Naive thymus-derived CD8-positive, alpha-beta T cell (primary cell): ENCODE measurements at places on chromosomes 1 and 21. TPM values are rescaled to one million over a fixed set of nuclear protein-coding genes. Genes with fewer than 3 reads are reported as not detected.

DMRTA2 gene
- not detected for polyA plus RNA-seq

OR2T35 gene
- polyA plus RNA-seq: not detected

FYB2 gene
- not detected for polyA plus RNA-seq

RHOU gene
- 0.14 TPM for polyA plus RNA-seq

RGS1 gene
- 37.6 TPM for polyA plus RNA-seq

- no peak for DNase-seq
These were observed 93.7 kb upstream of the ETS2 start for GRCh38 chr21:38712071-38712470.

- DNase-seq: no peak
These were observed 35.7 kb downstream of the PTP4A2 start for GRCh38 chr1:31902510-31902860.

GRCh38 chr1:18957532-18958300, 1.2 kb upstream of the IFFO2 start:
- DNase-seq: peak; percentile 52

- no peak for DNase-seq
These were observed 13.4 kb downstream of the OR10R2 start for GRCh38 chr1:158485455-158485854.

DNA sequence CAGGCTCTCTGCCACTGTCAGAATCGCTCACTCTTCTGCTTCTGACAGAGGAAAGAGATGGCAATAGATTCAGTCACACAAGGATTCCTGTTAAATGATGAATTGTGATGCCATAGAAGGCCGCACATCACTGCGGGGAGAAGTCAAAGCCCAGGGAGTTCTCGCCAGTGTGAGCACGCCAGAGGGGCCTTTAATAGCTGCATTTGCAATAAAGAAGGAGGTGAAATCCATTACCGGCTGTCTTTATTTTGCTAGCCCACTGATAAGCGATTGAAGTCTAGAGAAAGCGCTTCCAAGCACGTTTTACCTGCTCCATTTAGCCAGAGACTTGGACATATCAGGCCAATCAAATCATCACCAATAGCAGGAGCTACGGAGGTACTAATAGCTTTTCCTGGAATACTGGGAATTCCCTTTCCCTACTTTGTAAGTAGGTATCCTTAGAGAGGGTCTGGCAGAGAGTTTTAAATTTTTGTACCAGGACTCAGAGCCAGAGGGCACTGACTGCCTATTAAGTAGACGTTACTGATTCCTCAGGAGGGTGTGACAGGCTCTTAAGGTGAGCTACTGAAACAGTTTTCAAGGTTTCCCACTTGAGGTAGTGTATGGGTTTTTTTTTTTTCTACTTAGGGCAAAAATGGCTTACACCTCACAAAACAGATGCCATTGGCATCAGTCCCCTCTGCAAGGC, 10.2 kb upstream of the TARBP1 start:
- no peak for DNase-seq

DNA sequence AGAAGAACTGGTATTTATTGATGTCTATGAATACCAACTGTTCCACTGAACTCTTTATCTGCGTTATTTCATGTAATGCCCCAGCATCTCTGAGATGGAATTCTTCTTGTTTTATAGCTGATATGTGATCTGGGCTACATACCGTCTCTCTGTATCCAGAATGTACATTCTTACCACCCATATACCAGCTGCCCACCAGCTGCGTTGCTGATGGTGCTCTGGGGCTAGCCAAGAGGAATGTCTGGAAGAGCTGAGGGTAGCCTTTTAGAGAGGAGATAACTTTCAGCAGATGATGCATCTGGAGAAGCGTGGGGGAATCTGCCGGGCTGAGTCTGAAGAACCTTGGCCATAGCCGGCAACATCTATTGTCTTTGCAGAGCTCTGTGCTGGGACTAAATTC, 137.5 kb downstream of the RYR2 start:
- DNase-seq: no peak

DNA sequence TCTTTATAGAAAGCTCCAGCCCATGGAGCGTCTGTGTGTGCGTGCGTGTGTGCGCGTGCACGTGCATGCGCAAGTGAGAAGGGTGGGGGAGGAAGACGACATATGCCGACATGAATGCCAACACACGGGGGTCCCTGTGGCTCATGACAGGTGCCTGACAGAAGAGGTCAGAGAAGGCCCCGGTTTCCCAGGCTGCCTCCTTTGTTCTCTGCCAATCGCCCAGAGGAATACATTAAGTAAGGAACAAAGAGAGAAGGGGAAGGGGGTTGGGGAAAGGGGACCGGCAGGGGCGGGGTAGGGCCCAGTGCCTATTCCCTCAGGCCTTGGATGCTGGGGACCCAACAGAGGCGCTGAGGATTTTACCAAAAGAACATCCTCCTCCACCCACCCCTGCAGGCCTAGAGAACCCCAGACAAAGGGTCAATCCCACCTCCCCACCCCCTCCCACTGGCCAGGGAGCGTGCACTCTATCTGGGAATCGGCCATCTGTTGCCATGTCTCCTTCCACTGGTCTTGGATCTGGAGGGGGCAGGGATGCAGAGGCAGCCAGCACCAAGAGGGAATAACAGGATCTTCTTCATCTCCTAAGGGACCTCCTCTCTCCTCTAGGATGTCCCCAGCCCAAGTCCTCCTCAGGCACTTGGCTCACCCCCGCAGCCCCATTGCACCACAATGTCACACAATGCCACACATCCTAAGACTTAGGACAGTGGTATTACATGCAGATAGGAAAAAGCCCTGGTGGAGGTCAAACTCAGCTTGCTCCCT, 39.4 kb downstream of the PIK3C2B start:
- no peak for DNase-seq

DNA sequence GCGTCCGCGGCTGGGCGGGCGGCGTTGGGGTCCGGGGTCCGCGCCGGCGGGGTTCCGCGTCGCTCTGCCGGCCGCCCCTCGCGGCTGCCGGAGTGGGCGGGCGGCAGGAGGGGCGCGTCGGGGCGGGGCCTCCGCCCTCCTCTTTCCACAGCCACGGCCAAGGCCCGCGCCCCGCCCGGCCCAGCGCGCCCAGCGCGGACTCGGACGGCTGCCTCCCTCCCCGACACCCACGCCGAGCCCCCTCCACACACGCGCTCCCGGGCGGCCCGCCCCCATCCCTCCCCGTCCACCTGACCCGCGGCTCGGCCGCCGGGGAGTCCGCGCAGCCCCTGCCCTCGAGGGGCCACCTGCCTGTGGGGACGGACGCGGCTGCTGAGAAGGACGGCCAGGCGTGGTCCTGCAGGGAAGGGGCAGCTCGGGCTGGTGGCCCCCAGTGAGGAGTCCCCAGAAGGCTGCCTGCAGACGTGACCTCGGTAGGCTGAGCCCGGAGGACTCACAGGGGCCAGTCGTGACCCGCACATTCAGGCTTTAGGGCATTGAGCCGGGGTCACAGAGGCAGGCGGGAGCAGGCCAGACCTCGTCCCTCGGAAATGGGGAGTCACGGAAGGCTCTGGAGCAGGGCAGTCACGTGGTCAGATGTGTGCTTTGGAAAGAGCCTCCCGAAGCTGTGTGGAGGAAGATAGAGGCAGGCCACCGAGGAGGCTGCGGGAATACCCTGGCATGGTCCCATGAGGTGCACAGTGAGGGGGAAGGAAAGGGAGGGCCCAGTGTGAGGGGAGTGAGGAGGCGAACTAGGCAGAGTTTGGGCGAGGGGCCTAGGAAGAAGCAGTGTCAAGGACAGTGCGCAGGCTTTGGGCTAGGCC, at the start of gene COL8A2:
Gene COL8A2, minus strand, starts transcription at position 94 of the 863 bp plus-strand sequence. CDS start 24,980 bp downstream, outside the sequence.
- no peak for DNase-seq

DNA sequence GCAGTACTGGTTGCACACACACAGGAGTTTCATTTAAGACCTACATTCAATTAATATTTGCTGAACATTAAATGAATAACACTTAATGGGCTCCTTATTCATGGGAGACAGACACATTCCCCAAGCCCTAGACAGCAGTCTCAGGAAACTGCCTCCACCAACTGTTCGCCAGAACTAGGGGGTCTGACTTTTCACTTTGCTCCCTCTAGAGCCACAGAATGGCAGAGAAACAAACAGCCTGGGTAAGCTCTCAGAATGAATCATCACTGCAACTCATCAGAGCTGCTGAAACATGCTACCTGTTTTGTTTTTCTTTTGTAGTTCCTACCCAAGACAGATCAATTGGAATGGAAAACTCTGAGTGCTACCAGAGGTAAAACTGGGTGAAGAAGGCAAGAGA, 31.7 kb downstream of the ELK4 start:
- DNase-seq: no peak

GRCh38 chr1:81717230-81717629, 83.5 kb upstream of the ADGRL2 start:
- DNase-seq: no peak

GRCh38 chr1:209490013-209490412, 93.5 kb upstream of the CAMK1G start:
- DNase-seq: no peak

- no peak for DNase-seq
These were observed 456.1 kb upstream of the PROX1 start for GRCh38 chr1:213531369-213532310.

DNA sequence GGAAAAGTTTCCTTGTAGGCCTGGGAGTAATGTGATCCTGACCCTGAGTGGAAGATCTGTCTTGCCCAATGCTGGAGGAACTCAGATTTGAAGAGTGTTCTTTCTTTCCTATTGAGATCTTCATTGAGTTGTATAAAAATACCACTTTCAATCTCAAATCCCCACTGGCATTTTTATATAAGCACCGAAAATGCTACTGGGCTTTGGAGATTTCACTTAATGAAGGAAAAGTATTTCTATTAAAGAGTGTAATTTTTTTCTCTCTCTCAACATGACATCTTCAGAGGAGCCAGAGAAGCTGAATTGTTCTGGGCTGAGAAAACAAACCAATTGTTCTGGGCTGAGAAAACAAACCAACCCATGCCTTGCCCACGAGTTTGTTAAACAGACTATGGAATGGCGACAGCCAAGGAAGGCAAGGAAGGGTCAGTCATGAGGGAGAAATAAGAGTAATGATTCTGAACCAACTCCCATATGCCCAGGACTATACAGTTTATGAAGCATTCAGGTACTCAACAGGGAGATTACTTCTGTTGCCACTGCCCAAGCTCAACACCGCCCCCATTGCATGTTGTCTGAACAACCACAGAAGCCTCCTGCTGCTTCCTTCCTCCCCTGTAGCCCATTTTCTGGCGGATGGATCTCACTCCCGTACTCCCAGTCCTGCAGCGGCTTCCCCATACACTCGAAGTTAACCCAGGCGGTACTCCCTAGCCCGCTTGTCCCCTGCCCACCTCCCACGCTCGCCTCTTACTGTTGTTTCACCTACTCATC, 103.2 kb downstream of the BEND5 start:
- DNase-seq: no peak

DNA sequence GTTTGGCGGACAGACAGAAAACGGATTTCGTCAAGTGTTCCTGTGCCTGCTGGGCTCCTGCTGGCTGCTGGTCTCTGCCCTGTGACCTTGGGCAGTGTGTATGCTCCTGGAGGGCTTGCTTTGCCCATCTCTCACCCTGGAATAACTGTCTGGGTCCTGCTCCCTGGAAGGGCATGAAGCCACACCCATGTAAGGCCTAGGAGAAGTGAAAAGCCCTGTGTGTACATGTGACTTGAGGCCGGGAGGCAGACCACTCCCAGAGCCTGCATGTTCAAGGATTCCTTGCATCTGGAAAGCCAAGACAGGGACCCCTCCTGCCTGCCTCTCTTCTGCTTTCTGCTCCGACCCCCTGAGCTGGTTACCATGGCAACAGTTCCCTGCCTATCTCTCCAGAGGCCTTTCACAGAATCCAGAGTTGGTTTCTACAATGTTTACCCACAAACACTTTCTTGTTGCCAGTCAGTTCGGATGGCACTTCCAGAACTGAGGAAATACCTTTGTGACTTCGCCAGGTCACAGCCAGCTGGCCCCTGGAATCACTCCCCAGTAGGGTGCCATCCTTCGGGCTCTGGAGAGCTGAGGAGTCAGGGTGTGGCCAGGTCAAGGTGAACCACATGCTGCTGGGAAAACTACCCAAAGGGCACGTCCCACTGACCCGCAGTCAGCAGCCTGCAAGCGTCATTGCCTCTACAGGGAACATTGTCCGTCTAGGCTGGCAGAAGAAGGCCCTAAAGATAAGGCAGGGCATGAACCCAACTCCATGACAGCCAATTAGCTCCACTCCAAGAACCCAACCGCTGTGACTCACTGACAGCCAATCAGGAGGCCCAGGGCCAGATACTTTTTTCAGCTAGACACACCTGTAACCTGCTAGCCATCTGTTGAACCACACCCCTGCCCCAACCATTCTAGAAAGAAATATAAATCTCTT, 14.7 kb upstream of the GPR37L1 start:
- no peak for DNase-seq

DNA sequence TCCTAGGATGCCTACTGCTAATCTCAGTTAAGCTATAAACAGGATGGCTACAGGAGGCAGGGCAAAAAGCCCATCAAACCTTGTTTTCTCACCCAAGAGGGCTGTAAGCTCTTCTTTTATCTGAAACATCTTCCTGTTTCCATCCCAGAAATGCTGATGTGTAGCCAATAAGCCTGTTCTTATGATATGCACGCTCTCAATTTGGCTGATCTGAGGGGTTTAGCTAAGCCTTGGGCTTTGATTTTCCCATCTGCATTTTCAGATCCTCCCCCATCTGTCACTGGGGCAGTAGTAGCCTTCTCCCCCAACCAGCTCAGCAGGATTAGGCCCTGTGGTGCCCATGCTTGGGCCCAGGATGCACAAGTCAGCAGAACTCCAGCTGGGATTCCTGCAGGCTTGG, 105.0 kb downstream of the BRINP2 start:
- no peak for DNase-seq

DNA sequence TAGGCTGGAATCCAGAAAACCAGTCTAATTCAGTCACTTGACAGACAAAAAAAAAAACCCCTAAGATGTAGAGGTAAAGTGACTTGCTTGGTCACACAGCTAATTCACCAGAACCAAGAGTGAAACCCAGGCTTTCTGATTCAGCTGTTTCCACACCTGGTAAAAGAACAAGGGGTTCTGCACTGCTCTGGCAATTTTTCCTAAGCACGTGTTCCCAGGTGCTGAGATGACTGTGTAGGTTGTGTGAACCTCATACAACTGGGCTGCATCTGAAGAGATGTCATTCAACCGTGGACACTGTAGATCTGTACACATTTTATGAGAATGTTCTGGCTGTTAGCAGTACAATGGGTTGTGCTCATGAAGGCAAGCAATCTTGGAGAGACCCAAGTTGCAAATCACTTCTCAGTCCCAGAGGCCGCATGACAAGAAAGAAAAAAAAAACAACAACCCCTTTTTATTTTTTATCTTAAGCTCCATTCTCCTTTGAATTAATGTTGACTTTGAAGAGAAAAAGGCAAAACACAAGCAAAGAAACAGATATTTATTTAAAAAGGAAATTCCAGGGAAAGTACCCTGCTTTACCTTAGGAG, 95.4 kb downstream of the INTS7 start:
- DNase-seq: no peak

DNA sequence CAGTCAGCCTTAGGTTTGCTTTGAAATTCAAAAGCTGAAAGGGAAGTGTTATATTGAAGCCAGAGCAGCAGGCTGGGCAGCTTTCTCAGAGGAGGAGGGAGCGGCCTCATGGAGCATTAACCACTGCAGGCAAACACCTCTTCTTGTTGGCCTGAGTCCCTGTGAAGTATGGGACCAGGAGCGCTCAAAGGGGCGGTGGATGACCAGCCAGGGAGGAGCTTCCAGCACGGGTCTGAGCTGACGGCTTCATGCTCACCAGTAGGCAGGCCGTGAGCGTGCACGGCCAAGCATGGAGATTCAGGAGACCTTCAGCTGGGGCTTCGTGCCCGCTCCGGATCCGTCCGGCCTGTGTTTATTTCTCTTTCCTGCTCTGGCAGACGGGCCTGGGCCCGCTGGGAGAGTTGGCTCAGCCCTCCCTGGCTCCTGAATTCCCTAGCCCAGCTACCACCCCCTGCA, 245.2 kb downstream of the TRABD2B start:
- DNase-seq: no peak

GRCh38 chr1:185369786-185370185, 52.7 kb upstream of the IVNS1ABP start:
- DNase-seq: no peak
